ENCODE measurements at places on chromosomes 7 and 10. TPM values are rescaled to one million over a fixed set of nuclear protein-coding genes. Genes with fewer than 3 reads are reported as not detected.

PKD2L1 gene
- total RNA-seq, result 0.60 TPM

WNT16 gene
- not detected for total RNA-seq

CPEB3 gene
- 2.2 TPM for total RNA-seq

PAX2 gene
- 0.90 TPM for total RNA-seq

HMX3 gene
- 2.0 TPM for total RNA-seq

LAMB4 gene
- total RNA-seq, result not detected

FAS gene
- 111 TPM for total RNA-seq

C10orf53 gene
- not detected for total RNA-seq

ASB15 gene
- not detected for total RNA-seq

HHEX gene
- total RNA-seq, result 0.34 TPM

OPN1SW gene
- total RNA-seq, result not detected

CFAP46 gene
- 0.16 TPM for total RNA-seq

DOCK4 gene
- total RNA-seq, result 0.53 TPM

PFKFB3 gene
- 153 TPM for total RNA-seq

MYO1G gene
- total RNA-seq, result 606 TPM

GRCh38 chr7:98354511-98355249 is 46.2 kb downstream of the BAIAP2L1 start:
- DNase-seq, result no peak

DNA sequence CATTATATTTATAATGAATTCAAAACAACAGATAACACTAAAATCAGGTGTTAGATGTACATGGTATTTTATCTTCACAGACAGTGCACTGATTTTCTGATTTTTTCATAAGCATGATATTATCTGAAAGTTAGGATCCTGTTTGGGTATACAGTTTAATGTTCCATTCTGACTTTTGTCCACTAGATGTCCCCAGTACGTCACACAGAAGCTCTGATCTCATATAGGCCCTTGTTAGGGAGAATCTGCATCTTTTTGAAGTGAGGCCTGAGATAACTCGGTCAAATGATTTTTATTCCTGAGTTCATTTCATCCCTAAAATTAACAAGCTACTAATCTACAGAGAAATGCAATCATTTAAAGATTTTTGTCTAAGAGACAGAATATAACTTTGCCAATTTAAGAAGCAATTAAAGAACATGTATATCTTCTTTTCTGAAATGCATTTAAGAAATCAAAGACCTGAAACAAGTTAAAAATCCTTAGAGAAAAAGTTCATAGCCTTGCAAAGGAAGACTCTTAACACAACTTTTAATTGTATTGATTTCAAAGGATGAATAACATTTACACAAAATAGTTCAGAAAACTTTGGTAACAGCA is 72.0 kb upstream of the TES start:
- DNase-seq, result peak; percentile 6

GRCh38 chr7:107208024-107208521 is 39.3 kb downstream of the HBP1 start:
- no peak for DNase-seq

DNA sequence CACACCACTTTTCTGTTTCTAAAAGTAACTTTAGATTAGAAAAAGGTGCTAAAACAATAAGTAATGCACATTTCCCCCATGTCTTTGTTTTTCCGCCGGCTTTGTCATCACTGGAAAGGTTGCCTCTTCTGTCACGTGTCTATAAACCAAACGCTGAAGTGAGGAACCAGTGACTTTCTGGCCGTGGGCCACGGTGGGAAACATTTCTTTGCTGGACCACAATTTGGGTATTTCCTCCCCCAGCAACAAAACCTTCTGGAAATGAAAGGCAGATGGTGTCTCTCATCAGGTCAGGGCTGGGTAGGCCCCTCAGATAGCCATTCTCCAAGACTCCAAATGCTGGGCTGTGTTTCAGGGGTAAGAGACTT is 174.5 kb downstream of the SH3PXD2A start:
- no peak for DNase-seq

DNA sequence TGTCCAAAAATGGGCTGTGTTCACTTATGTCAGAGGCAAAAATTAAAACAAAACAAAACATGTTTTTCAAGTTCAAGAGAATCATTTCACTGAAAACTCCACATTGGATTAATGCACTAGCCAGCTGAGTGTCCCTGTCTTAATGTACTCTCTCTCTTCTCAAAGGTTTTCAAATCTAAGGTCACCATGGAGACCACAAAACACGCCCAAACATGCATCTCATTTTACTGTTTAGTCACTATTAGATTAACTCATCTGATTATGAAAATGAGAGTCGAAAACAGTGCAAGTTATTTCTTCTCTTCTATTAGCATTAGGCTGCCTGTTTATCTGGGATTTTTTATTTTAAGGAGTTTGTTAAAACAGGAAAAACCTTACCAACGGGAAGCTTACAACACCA is 70.8 kb upstream of the ASAH2 start:
- DNase-seq, result no peak

DNA sequence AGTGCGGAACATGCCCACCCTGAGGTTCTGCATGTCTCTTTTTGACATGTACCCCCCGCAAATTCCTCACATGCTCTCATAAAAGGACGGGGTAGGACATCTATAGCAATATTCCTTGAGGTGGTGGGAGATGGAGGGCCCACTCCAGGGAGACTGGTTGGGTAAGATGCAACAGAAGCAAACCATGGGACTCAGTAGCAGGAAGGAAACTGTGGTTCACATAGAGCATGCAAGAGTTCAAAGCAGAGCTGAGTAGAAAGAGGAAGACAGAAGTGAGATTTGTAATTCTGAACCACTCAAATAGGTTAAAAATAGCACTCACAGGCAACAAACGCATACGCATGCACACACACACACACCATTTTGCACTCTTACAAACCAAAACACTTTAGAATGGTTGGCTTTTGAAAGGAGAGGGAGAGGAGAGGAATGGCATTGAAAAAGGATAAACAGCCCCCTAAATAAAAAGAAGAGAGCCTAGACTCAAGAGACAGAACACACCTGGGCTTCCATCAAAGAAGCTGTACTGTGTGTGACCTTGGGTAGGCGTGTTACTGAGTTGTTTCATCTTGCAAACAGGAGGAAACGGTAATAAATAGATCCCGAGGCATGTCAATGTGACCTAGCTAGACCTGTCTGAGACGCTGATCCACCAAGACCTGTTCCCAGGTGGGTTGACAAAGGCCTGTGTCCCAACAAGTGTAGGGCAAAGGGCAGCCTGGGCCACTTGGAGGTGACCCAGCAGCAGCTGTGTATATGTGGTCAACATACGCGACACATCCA is 77.6 kb upstream of the LRRC4 start:
- DNase-seq, result no peak

GRCh38 chr7:106254525-106255116 is 30.2 kb downstream of the NAMPT start:
- DNase-seq, result no peak

- DNase-seq, result peak; percentile 3
Measured at GRCh38 chr10:102540023-102540422, 36.3 kb downstream of the SUFU start.

- DNase-seq, result no peak
Measured at GRCh38 chr7:45366475-45366874, 207.7 kb upstream of the ADCY1 start.

- no peak for DNase-seq
Measured at GRCh38 chr10:67043041-67043440, 117.2 kb downstream of the LRRTM3 start.

- DNase-seq, result no peak
Measured at GRCh38 chr10:11605807-11606408, 5.5 kb downstream of the USP6NL start.

DNA sequence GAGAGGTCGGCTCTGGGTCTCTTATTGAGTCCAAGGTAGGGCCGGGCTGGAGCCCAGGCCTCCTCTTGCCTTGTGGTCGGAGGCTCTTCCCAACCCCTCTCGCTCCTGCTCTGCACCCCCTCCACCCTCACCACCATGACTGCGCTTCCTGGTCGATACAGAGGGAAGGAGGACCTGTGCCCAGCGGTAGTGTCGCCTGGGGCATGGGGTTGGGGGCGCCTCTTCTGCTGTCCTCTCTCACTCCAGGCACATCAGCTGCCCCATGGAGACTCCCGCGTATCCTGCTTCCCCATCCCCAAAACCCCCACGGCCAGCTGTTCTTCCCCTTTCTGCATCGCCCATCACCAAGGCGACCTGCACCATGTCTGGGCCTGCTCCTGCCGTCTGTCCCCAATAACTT is 44.4 kb downstream of the TMEM270 start:
- DNase-seq, result no peak

DNA sequence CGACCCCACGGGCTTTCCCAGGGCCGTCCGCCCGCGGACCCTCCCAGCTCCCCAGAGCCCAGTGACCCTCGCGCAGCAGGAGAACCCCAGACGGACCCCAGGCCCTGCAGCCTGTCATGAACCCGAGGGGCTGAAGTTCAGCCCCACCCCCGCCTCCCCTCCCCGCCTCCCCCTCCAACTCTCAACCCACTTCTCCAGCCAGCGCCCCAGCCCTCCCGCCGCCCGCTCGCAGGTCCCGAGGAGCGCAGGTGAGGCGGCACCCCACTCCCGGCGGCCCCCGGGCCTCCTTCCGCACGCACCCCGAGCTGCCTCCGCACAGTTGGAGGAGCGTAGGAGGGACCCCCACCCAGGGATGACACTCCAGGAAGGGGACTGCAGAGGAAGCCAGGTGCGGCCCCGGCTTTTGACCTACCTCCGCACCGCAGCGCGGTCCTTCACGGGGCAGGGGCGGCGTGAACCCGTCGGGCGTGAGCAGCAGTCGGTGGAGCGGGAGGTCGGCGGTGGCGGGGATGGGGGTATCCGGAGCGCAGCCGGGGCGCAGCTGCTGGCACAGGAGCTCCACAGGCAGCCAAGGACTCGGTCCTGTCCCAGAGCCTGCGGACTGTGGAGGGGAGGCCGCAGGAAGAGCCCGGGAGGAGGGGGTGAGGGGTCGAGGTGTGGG is at the start of gene TMEM176A:
TSS of gene TMEM176A (plus strand) at position 189 of the 661 bp plus-strand sequence. CDS start 782 bp downstream, outside the sequence.
- peak; percentile 18 for DNase-seq

DNA sequence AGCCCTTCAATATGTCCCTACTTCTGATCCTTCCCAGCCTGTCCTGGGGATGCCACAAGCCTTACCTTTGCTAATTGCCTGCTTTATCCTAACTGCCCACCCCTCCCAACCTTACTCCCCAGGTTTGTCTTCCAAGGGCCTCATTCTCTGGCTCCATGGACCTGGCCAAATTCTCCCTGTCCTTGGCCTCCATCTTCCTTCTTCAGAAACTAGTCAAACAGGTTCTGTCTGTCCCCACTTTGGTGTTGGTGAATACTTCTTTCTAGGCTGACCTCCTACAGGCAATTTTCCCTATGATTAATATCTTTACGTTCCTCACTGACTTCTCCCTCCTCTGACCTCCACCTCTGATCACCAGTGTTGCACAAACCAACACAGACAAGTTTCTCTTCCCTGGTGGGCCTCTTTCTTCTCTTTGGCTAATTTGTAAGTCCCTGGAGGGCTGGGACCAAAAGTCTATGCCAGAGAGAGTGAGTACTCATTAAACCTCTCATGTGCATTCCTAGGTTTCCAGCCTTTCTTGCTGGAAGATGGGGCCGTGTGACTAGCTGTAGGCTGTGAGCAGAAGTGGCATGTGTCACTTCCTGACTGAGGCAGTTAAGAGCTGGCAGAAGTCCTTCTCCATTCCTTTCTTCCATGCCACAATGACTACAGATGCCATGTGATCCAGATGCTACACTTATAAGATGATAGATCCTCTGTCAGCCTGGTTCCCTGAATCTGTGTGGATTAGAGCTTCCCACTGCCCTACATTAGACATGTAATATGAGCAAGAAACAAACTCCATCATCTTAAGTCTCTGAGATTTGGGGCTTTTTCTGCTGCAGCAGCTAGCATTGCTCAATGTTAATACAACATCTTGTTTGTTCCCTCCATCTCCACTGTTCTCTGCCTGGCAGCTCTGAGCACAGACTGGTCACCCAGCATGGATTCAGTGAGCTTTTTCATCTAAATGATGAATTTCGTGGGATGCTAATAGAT is 382.7 kb downstream of the RPS24 start:
- DNase-seq, result no peak

DNA sequence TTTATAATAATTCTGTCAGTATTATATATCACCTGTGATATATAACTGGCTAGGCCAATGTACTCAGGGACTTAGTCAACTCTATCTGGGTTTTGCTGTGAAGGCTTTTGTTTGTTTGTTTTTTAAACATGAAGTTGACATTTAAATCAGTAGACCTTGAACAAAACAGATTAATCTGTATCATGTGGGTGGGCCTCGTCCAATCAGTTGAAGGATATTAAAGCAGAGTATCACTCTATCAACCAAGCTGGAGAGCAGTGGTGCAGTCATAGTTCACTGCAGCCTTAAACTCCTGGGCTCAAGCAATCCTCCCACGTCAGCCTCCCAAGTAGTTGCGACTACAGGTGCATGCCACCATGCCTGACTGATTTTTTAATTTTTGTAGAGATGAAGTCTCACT is 870.2 kb downstream of the TYW1 start:
- no peak for DNase-seq

- DNase-seq, result no peak
Measured at GRCh38 chr10:27779462-27780015, 33.9 kb upstream of the MKX start.

GRCh38 chr7:104552102-104552501 is 223.7 kb downstream of the LHFPL3 start:
- DNase-seq, result peak; percentile 1

- no peak for DNase-seq
Measured at GRCh38 chr7:65225422-65226006, 148.1 kb upstream of the ZNF92 start.

- DNase-seq, result no peak
Measured at GRCh38 chr10:76125900-76126299, 694.5 kb downstream of the LRMDA start.

- DNase-seq, result no peak
Measured at GRCh38 chr7:30458311-30458710, 20.3 kb downstream of the NOD1 start.

- no peak for DNase-seq
Measured at GRCh38 chr10:132069122-132069848, 3.5 kb downstream of the JAKMIP3 start.

DNA sequence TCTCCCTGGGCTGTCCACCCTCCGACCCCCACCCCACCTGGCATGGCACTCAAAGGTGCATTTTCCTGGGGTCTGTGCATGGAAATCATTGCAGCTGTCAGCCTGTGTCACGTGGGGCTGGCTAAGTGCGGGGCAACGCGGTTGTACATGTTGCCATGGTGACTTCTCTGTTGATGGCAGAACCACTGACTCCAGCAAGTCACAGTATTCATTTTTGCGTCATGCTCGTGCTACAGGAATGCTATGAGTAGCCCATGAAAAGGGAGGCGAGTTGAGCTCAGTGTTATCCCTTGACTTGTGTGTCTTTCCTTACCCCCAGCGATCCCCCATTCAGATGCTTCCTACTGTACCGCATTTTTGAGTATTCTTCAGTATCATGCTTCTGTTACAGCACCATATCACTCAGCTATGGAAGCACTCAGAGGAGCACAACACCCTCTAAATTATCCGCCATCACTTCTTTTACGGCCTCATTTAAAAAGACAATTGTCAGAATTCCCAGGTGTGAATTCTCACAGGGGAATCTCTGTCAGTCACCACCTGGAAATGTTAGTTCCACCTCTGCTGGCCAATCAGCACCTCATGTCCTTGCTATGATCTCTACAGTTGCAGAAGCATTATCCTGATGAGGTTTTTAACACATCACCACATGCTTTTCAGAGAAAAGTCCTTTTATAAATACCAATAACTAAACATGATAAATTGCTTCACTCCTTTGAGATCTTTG is 194.4 kb upstream of the C7orf33 start:
- DNase-seq, result no peak

Measured in activated T-cell treated with anti-CD3 and anti-CD28 coated beads, Interleukin-2, amount 50 U/mL, for 72 hours (primary cell).